Fibroblast of the conjunctiva (primary cell): ENCODE measurements at places on chromosomes 5 and 9.
A peak's percentile ranks its signal among the peaks of the same experiment; 100 is the strongest.

GRCh38 chr5:100641833-100642232 is 106.7 kb downstream of the FAM174A start:
- no peak for DNase-seq

DNA sequence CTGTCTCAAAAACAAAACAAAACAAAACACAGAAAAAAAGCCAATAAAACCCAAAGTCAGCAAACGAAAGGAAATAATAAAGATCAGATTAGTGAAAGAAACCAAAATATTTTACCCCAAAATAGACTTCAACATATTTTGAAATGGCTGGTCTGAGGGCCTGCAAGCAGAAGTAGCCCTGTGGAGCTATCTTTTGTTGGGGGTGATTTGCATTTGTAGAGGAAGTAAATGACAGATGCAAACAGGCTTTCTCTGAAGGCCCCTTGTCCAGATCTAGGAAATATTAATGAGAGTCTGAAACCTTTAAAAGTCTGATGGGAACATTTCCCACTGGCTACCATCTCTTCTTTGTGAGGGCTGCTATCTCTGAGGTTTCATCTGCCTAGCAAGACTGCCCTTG is 74.0 kb downstream of the GCNT4 start:
- DNase-seq, result no peak

DNA sequence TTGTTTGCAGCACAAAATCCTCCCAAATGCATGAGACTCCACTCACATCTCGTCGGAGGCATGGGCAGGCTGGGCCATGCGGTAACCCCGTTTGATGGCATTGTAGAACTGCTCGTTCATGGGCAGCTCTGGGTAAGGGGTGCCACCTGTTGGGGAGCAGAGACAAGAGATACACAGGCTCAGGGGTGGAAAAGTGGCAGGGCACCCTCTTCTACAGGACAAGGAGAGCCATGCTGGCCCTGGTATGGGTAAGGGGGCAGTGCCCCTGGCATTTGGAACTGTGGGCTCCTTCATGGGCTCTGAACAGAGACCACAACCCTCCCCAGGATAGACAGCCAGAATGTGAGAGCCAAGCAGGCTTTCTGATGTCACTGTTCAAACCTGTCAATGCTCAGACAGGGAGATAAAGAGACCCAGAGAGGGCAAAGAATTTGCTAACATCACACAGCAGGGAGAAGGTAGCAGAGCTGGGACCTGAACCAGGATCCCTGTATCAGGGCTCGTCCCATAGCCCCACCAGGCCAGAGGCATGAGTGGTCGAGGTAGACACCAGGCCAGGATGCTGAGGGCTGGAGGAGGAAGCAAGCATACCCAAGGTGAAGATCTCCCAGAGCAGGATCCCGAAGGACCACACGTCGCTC is 33.2 kb upstream of the CSF1R start:
- no peak for DNase-seq

- DNase-seq, result no peak
Observed at GRCh38 chr9:127204771-127205470, 59.7 kb upstream of the GARNL3 start.

DNA sequence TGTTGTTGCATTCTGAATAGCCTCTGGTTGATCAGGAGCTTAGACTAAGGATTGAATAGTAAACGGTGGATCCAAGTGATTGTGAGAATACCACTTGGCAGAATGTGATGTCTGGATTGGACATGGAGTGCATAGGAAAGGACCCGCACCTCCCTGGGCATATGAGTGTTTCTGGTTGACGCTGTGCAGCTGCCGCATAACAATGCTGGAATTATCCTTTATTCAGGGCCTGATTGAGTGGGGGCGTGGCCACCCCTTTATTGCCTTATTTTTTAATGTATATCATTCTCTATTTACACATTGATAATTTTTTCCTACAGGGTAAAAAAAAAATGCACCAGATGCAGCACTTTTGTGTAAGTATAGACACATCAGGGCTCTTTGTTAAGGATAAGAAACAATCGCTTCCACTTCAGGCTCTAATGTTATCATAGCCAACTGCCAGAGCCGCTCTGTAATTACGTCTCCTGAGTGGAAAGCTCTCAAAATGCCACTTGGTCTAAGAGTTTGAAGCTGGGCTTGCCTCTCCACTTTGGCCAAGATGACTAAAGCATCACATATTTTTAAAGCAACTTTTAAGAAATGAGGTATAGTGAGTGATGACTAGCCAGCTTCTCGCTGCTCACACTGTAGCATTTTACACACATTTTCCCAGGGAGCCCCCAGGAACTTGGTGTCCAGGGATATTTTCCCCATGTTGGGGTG is 5.7 kb downstream of the FGD3 start:
- DNase-seq, result no peak

DNA sequence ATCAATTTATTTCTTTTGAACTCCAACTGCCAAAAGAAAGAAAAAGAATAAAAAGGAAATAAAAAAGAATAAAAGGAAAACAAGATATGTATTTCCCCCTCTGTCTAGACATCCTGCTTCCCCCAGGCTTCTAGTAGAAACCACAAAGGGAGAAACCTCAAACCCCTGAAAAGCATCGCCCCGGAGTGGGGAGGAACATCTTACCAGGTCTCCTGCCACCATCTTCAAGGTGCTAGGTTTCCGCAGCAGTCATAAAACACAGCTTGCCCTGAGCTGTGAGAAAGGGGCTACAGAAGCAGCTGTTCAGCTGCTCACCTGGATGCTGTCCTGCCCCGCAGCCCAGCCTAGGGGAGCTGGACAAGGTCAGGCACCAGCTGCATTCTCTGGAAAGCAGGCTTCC is 487.7 kb downstream of the GADD45G start:
- no peak for DNase-seq

DNA sequence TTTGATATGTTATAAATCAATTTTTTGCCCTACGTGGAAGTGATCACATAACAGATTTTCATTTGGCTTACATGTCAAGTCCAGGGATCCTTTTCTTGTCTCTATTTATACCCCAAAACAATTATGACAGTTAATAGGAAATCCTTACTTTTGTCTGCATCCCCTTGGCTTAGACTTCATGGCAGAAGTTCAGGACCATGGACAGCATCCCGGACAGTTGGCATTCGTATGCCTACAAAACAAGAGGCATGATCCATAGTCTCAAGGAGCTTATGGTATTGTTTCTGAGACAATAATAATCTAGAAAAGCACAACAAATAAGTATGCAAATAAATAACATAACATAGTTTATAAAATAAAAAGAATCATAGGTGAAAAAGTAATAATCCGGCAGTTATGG is 214.3 kb upstream of the GRIA1 start:
- peak; percentile 0 for DNase-seq

DNA sequence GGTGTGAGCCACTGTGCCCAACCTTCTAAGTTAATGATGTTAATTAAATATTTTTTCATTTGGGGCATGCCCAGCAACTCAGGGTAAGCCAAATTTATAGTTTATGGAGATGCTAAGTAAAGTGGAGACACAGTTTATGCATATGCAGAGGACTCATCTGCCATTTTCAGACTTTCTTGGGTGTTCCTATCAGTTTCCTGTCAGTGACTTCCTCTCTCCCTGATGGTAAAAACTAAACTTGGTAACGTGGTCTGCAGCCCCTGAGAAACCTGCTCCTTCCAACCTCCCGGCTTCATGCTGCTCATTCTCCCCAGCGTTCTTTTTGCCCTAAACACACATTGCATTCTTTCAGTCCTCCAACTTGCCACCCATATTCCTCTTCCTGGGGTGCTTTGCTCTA is 48.4 kb upstream of the TUT7 start:
- DNase-seq, result no peak

DNA sequence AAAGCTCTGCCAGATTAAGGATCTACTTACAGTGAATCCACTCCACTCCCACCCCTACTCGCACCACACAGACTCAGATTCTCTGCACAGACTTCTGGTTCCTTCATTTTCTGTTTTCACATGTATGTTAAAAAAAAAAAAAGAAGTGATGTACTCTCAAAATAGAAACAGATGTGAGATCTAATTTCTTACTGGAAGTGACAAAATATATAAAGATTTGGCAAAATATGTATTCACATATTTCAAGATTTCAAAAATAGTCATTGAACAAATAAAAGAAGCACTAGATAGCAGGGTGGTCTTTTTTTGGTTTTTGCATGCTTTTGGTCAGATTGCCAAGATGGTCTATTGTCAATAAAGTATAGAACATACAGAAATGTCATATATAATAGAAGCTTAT is 379.2 kb downstream of the TMEM167A start:
- no peak for DNase-seq

- peak; percentile 29 for DNase-seq
Observed at GRCh38 chr5:179166886-179167841, 107.0 kb downstream of the ZNF354C start.

- no peak for DNase-seq
Observed at GRCh38 chr5:151642472-151643140, 44.1 kb downstream of the SPARC start.

DNA sequence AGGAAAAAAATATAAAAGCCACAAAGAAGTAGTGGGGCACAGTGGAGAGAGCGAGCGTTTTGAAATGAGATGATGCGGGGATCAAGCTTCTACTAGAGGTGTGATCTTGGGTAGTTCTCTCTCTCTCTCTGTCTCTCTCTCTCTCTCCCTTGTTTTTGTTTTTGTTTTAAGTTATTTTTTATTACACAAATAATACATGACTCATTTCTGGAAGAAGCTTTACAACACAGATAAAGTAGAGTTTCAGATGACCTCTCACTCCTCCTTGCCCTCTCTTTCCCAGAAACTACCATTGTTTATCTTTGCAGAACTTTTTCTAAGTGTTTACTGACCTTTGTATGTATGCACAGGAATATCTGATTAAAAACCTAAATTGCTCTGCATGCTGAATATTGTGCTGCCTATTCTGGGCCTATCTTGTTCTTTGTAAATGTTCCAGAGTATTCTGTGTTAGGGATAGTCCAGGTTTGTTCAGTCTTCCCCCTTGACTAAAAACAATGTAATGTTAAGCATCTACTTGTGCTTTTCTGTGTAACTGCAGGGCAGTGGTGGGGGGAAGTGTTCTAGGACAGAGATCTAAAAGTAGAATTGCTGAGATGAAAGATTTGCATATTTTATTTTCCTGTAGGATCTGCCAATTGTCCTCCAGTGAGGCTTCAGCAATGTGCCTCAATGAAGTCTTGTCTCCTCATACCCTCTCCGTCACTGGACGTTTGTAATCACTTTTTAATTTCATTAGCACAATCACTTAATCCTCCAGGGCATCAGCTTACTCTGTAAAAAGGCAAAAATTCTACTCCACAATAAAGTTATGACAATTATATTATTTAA is 52.0 kb downstream of the FYB1 start:
- DNase-seq, result no peak

DNA sequence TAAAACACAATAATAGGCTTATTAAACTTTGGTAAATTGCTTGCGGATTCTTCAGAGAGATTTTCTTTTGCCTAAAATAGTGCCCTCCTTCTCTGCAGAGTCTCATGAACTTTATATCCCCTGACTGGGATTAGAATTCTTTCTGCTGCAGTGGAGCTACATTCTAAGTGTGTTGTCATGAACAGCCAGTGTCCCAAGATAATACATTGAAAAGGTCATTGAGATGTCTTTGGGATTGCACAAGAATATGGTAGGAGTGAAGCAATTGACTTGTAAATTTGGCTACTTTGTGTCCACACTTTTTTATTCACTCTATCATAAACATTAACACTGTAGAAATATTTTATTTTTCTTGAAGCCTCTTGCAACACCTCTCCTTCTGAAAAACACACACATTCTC is 604.5 kb downstream of the GABRG2 start:
- DNase-seq, result no peak
